ENCODE measurements at places on chromosomes 7 and 10.
A peak's percentile ranks its signal among the peaks of the same experiment; 100 is the strongest.

DNA sequence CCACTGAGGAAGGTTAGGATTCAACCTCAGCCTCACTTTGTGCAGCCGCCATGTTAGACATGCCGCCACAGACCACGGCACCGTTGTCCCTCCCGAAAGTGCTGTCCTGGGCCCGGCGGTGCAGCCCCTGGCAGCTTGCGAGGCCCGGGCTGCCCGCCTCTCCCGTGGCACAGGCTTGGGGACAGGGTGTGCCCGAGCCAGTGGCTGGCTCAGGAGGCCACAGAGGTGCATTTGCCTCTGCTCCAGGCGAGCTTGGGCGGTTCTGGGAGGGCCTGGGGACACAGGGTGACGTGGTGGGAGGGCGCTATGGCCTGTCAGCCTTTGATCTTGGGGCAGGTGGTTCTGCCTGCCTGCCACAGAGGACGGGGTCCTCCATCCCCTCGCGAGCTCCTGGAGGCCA is 41.1 kb downstream of the NKX6-2 start:
- no peak for DNase-seq

GRCh38 chr7:28558236-28558635 is 145.9 kb downstream of the CREB5 start:
- no peak for DNase-seq

GRCh38 chr10:63883861-63884260 is 362.7 kb downstream of the REEP3 start:
- DNase-seq, result no peak

- DNase-seq, result peak; percentile 7
These were observed 87.3 kb upstream of the TES start for GRCh38 chr7:116122972-116123595.

DNA sequence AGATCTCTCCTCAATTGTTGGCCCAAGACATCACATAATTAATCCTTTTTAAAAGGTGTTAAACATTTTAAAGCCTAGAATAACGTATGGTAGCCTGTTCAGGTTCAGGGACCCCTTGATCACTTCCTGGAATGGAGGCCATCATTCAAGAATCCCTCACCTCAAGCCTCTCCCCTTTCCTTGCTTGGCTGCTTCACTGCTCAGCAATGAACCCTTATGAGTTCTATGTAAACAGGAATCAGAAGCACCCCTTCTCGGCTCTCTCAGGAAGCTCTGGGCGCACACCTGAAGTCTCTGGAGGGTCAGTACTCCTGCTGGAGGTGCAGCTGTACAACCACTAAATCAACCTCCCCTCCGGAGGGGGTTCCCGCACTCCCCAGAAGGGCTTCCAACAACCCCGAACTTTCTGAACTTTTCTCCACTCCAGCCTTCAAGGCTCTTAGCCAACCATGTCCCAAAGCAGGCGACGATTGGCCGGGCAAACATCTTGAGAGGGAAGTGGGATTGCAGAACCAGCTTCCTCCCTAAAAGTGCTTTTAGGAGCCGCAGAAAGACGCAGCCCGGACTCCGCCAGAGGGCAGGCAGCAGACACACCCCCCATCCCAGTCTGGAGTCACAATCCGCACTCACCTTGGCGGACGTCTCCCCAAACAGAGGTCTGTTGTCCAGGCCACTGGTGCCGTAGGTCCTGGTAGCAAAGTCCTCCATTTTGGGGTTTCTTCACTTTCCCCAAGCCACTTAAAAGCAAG is 562 bp downstream of the TMEM243 start:
- no peak for DNase-seq

DNA sequence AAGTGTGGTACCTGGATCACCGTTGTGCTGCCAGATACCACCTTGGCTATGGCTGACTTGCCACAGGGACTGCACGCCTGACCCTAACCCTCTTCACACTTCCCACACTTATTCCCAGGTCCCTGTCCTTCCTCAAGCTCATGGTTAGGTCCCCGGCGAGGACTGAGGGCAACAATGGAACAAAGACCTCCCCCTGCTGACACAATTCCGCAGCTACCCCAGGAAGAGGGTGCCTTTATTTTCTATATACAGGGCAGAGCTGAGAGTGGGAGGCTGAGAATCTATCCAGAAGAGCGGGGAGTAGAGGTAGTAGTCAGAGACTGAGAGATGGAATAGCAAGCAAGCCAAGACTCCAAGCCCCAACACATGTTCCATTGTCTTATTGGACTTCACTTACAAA is 118.1 kb upstream of the SEM1 start:
- DNase-seq, result no peak

DNA sequence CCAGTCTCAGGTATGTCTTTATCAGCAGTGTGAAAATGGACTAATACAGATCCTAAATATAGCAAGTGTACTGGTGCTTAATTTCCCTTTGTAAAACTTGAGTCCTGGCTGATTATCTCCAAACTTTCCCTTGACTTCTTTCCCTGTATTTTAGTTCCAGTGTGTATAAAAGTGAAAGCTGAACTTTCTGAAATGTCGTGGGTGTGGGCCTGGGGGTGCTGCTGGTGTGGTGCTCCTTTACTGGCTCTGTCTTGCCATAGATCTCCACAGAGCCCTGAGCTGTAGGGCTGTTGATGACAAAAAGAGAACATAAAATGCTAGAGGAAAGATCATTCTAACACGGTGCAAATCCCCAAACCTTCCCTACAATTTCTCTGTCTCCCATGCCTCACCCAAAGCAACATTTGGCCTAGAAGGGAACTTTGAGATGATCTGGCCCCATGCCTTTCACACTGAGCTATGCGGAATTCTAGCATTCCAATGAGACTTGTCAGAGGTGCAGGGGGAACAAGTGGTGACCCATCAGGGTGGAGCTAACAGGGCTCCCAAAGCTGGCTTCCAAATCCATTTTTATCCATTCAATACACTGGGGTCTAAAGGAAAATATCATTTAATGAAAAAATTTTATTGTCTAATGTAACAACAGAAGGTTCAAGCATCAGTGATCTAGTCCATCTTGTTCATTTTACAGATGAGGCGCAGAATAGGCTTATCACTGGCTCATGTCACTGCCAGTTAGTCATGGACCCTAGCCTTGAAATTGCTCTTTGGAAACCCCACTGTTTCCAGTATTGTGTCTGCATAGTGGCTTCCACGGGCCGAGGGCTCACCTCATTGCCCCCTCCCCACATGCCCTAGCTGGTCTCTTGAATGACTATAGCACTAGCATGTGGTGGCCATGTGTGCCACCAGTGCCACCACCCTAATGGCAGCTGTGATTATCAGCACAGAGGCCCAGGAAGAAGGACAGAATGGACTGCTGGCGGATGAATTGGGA is 1000.9 kb downstream of the LRMDA start:
- no peak for DNase-seq

GRCh38 chr7:43618073-43618472 is 35.2 kb downstream of the STK17A start:
- no peak for DNase-seq

DNA sequence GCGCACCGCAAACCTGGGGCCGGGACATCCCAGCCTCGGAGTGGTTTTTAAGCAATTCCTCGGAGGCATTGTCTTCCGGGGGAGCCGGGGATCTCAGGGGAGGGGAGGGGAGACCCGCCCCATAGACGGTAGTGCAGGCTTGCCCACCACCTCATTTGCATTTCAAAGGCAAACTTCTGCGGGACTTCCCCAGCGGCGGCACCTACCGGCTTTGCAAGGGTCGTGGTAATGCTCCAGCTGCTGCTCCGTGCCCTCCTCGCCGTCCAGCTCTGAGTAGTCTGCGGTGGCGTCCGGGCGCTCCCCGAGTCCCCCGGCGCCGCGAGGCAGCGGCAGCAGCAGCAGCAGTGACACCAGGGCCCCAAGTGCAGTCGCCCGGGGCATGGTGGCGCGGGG is 425 bp downstream of the TLL2 start:
- DNase-seq, result no peak

GRCh38 chr10:43336061-43336460 is 35.4 kb upstream of the FXYD4 start:
- no peak for DNase-seq

GRCh38 chr10:44384601-44385025 is 284 bp downstream of the CXCL12 start:
- DNase-seq, result no peak

GRCh38 chr7:11527707-11528106 is 304.3 kb downstream of the THSD7A start:
- no peak for DNase-seq

- DNase-seq, result no peak
These were observed at the start of gene TES for GRCh38 chr7:116210345-116211005. TES (plus strand) TSS chr7:116210539; CDS start chr7:116210708, 169 bp downstream.

DNA sequence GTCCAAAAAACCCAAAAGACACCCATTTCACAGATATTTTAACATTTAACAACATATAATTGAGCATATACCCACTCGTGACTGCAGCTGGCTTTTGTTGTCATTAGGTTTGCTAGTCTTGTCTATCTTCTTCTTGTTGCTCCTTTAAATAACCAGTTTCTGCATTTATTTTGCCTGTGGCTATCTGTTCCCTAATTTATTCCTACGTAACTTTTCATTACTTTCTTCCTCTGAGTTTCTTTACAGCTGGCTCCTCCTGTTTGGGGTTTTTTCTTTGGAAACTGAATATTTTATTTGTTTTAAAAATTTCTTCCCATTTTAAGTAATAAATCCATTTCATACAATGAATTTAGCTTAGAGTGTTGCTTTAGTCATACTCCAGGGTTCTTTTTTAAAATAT is 14.4 kb downstream of the PILRA start:
- no peak for DNase-seq

GRCh38 chr10:56116684-56117083 is 244.4 kb downstream of the ZWINT start:
- DNase-seq, result no peak

GRCh38 chr7:129690701-129691100 is 79.2 kb downstream of the NRF1 start:
- DNase-seq, result no peak

DNA sequence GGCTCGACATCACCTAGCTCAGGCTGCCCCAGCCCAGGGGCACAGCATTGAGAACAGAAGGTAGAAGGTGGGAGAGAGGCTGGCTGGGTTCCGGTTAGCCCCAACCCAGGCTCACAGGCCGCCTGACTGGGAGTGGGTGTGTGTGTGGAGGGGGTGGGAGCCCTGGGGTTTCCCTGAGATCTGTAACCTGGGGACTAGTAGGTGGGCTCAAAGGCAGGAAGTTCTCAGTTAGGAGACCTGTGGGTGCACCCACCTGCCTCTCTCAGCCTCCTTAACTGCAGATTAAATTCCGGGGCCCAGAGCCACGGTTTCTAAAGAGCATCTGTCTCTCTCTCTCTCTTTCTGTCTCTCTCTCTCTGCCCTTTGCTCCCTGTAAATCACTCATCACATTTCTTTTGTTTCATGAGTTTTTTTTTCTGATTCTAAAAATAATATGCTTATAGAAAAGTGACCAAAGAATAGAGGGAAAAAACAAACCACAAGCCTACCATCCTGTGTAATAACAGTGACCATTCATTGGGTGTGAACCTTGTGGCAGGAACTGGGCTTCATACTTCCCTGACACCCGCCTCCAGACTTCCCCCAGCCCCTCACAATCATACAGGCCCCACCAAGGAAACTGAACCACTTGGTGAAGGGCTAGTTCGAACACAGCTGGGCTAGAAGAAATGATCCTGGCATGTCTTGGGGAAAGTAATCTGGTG is 83.4 kb upstream of the SMNDC1 start:
- no peak for DNase-seq

All from smooth muscle cell of the brain vasculature (primary cell).